ENCODE measurements at places on chromosomes 16 and 17. TPM values are rescaled to one million over a fixed set of nuclear protein-coding genes. Genes with fewer than 3 reads are reported as not detected.

Gene MYH13
- total RNA-seq, result 0.09 TPM

Gene BTBD17
- total RNA-seq, result not detected

Gene OR1F1
- total RNA-seq, result not detected

Gene DNAH17
- total RNA-seq, result not detected

Gene THUMPD1
- total RNA-seq, result 46.0 TPM

Data from smooth muscle cell of bladder (primary cell).